Natural killer cell (primary cell): ENCODE measurements at places on chromosomes 1 and 21. TPM values are rescaled to one million over a fixed set of nuclear protein-coding genes. Genes with fewer than 3 reads are reported as not detected.

OR6P1 gene
- not detected for total RNA-seq

CLIC6 gene
- not detected for total RNA-seq

HES4 gene
- 15.4 TPM for total RNA-seq

MROH9 gene
- not detected for total RNA-seq

- peaks cover 24% of the 10 kb centered on the region for H3K4me1 ChIP-seq
- H3K27ac ChIP-seq: no peak overlapping the region
- H3K27me3 ChIP-seq: no peaks in the 10 kb centered on the region
- peaks cover 13% of the 10 kb centered on the region for H3K36me3 ChIP-seq
- no peak for DNase-seq
- H3K4me3 ChIP-seq: no peak overlapping the region
Measured at GRCh38 chr1:53942127-53942957, 3.2 kb downstream of the IFT25 start.

DNA sequence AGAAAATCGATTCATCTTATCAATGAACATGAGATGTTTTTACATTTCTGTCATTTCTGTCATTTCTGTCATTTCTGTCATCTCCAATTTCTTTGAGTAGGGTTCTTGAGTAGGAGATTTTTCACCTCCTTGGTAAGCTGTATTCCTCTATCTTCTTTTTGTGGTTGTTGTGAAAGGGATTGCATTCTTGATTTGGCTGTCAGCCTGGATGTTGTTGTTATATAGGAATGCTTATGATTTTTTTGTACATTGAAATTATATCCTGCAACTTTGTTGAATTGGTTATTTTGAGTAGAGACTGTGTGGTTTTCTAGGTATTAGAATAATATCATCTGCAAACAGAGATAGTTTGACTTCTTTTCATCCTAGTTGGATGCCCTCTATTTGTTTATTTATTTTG lies 1233.7 kb downstream of the PLA2G4A start:
- no peaks in the 10 kb centered on the region for H3K36me3 ChIP-seq
- no peak overlapping the region for H3K27ac ChIP-seq
- no peaks in the 10 kb centered on the region for H3K4me1 ChIP-seq
- H3K4me3 ChIP-seq: no peak overlapping the region

DNA sequence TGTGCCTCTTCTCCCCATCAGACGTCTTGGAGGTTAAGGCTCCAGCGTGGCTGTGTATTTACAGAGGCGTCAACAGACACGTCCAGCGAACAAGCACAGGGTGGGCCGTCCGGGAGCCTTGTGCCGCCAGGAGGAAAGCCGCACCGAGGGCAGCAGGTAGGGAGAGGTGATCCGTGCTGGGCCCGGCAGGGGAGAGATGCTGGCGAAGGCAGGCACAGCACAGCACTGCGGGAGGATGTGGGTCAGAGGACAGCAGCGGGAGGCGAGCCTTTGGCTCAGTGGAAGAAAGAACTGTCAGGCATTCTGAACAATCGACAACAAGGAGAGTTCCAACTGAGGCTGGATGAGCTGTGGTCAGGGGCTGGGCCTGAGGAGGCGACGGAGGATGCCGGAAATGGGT lies 144.1 kb upstream of the TNR start:
- H3K4me3 ChIP-seq: no peak overlapping the region
- peaks cover 6% of the 10 kb centered on the region for H3K4me1 ChIP-seq
- no peaks in the 10 kb centered on the region for H3K27me3 ChIP-seq
- no peaks in the 10 kb centered on the region for H3K36me3 ChIP-seq
- no peak for DNase-seq

DNA sequence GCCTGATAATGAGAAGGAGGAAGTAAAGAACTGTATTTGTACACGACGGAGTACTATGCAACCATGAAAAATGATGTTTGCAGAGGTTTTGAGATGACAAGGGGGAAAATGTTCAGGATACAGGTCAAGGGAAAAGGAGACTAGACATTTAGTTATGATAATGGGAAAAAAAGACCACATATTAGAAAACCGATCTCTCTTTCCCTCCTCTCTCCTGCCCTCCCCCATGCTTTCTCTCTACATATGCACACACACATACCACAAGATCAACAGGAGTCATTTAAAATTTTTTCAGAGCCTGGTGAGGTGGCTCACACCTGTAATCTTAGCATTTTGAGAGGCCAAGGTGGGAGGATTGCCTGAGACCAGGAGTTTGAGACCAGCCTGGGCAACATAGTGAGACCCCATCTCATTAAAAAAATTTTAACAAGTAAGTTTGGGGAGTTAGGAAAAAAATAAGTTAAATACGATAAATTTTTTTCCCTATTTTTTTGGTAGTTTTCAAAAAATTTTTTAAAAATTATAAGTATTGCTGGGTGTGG lies 44.5 kb downstream of the ECE1 start:
- H3K36me3 ChIP-seq: peaks cover 42% of the 10 kb centered on the region
- H3K27ac ChIP-seq: no peak overlapping the region
- H3K4me3 ChIP-seq: no peak overlapping the region
- no peaks in the 10 kb centered on the region for H3K27me3 ChIP-seq
- no peak for DNase-seq
